ENCODE measurements at places on chromosomes 1 and 21. TPM values are rescaled to one million over a fixed set of nuclear protein-coding genes. Genes with fewer than 3 reads are reported as not detected.

DNA sequence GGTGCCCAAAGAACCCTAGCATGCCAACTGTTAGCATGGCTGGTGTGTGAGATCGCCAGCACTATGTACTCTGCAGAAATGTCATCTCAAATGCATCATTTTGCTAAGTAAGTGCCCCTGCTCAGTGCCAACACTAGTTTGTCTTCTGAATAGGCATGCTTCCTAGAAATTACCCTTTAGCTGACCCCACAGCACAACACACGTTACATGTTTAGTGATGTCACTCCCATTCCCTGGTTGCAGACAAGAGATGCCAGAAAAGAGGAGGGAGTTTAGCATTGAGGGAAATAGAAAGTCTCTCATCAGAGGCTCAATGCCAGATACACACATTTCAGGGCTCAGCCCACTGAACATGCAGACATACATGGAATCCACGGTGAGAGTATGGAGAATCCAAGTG lies 9.3 kb upstream of the ST6GALNAC3 start:
- H3K27ac ChIP-seq: peak overlapping the region; percentile 44
- no peaks in the 10 kb centered on the region for H3K36me3 ChIP-seq
- H3K4me1 ChIP-seq: peaks cover 30% of the 10 kb centered on the region
- DNase-seq: no peak

Gene KLHDC9
- total RNA-seq: 4.2 TPM

GRCh38 chr1:20291645-20292084 lies 990 bp downstream of the VWA5B1 start:
- DNase-seq: no peak

Gene CCDC30
- total RNA-seq: 7.5 TPM

DNA sequence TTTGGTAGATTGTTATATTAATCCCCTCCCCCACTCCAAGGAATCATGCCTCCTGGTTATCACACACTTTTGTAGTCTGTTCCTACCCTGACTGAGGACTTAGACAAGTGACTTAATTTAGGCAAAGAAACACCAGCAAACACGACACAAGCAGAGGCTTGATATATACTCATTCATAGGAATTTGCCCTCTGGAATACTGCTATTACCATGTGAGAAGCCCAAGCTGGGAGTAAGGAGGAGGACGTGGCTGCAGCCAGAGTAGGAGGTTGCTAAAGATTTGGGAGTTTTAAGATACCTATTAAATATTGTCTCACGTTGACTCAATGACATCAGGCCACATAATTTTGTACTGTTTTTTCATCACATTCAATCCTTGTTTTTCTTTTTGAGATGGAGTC lies 100.2 kb downstream of the LRRC53 start:
- DNase-seq: no peak
- peaks cover 8% of the 10 kb centered on the region for H3K27me3 ChIP-seq
- H3K36me3 ChIP-seq: no peaks in the 10 kb centered on the region
- H3K4me3 ChIP-seq: no peak overlapping the region

DNA sequence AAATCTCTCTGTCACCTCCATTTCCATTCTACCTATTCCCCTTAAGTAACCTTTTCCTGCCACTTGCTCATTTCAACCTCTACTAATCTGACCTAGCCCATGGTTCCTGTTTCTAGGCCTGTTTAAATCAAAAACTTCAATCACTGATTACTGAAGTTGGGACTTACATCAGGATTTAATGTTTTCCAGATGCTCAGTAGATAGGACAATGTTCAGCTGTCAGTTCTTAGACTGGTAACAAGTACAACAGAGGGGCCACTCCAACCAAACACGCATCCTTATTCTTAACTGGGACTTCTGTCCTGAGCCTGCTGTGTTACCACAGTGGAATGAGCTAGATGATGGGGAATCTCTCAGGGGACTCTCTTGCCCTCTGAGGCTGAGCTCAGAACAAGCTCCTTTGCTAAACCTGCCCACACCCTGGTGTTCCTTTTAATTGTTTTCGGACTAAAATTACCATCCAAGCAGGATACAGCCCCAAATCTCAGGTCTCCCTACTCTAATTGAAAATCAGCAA lies 974.6 kb downstream of the TTLL7 start:
- no peaks in the 10 kb centered on the region for H3K27me3 ChIP-seq
- no peak overlapping the region for H3K4me3 ChIP-seq
- no peak for DNase-seq
- peaks cover 30% of the 10 kb centered on the region for H3K4me1 ChIP-seq
- H3K27ac ChIP-seq: no peak overlapping the region

GRCh38 chr1:174797398-174797797 lies 202.3 kb upstream of the CACYBP start:
- H3K27me3 ChIP-seq: no peaks in the 10 kb centered on the region
- DNase-seq: no peak
- no peak overlapping the region for H3K27ac ChIP-seq
- no peaks in the 10 kb centered on the region for H3K4me1 ChIP-seq

GRCh38 chr1:223175032-223175431 lies 32.0 kb upstream of the TLR5 start:
- no peaks in the 10 kb centered on the region for H3K36me3 ChIP-seq
- no peak for DNase-seq
- H3K27ac ChIP-seq: no peak overlapping the region

Gene SPRR2A
- not detected for total RNA-seq

DNA sequence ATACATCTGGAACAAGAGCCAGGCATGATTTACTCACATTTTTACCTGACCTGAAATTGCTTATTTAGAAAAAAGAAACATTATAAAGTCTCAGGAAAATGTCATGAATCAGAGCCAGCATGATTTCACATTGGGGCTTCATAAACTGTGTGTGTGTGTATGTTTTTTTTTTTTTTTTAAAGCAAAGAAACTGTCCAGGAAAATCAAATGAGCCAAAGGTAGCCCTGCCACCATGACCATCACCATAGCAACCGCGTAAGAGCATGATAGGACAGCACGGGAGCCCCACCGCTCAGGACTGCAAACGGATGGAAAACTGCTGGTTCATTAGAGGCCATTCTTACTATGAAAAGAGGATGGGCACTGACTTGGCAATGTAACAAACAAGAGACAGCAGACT lies 139.2 kb downstream of the NTMT2 start:
- H3K36me3 ChIP-seq: no peaks in the 10 kb centered on the region
- H3K27ac ChIP-seq: no peak overlapping the region
- no peaks in the 10 kb centered on the region for H3K4me1 ChIP-seq
- H3K27me3 ChIP-seq: no peaks in the 10 kb centered on the region

- H3K27me3 ChIP-seq: peaks cover 23% of the 10 kb centered on the region
- DNase-seq: no peak
- H3K27ac ChIP-seq: no peak overlapping the region
- peaks cover 11% of the 10 kb centered on the region for H3K4me1 ChIP-seq
- H3K4me3 ChIP-seq: no peak overlapping the region
Observed at GRCh38 chr1:39652105-39652504, 12.7 kb upstream of the HEYL start.

Gene CELSR2
- 25.0 TPM for total RNA-seq

DNA sequence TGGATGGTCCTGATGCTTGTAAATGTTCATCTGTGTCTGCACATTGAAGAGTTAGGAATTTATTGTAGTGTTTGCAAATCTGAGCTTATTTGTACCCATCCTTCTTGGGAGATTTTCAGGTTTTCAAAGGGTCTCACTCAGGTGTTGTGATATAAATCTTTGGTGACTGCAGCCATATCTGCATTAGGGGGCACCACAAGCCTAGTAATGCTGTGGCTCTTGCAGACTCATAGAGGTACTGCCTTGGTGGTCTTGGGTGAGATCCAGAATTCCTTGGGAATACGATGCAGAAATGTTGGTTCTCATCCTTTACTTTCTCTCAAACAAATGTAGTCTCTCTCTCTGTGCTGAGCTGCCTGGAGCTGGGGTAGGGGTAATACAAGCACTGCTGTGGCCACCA lies 405.9 kb downstream of the TTLL7 start:
- H3K27me3 ChIP-seq: no peaks in the 10 kb centered on the region
- H3K4me3 ChIP-seq: no peak overlapping the region
- H3K36me3 ChIP-seq: peaks cover 5% of the 10 kb centered on the region
- peaks cover 10% of the 10 kb centered on the region for H3K4me1 ChIP-seq

DNA sequence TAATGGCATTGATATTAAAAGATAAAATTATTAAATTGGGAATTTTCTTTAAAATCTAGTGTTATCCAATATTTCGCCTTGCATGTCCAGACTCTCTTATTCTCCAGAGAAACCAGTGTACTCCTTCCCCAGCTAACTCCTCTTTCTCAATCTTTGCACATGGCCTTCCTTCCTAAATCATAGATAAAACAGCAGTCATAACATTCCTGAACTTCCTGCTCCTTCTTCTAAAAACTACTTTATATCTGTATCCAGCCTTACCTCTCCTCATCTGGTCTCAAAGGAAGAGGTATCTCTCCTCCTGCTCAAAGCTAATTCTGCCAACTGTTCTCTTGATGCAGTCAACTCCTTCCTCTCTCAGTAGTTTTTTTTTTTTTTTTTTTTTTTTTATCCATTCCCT lies 39.5 kb upstream of the NEK7 start:
- H3K4me1 ChIP-seq: peaks cover 3% of the 10 kb centered on the region
- no peak overlapping the region for H3K27ac ChIP-seq
- H3K36me3 ChIP-seq: no peaks in the 10 kb centered on the region
- no peaks in the 10 kb centered on the region for H3K27me3 ChIP-seq

Gene PLEKHN1
- 34.4 TPM for total RNA-seq

GRCh38 chr1:241081473-241081872 lies 275.5 kb downstream of the RGS7 start:
- no peaks in the 10 kb centered on the region for H3K36me3 ChIP-seq
- peak overlapping the region; percentile 60 for H3K27ac ChIP-seq
- H3K27me3 ChIP-seq: no peaks in the 10 kb centered on the region
- no peak overlapping the region for H3K4me3 ChIP-seq
- peaks cover 40% of the 10 kb centered on the region for H3K4me1 ChIP-seq

Gene ANKRD34A
- total RNA-seq: 0.86 TPM

Gene EPHA10
- 0.25 TPM for total RNA-seq

DNA sequence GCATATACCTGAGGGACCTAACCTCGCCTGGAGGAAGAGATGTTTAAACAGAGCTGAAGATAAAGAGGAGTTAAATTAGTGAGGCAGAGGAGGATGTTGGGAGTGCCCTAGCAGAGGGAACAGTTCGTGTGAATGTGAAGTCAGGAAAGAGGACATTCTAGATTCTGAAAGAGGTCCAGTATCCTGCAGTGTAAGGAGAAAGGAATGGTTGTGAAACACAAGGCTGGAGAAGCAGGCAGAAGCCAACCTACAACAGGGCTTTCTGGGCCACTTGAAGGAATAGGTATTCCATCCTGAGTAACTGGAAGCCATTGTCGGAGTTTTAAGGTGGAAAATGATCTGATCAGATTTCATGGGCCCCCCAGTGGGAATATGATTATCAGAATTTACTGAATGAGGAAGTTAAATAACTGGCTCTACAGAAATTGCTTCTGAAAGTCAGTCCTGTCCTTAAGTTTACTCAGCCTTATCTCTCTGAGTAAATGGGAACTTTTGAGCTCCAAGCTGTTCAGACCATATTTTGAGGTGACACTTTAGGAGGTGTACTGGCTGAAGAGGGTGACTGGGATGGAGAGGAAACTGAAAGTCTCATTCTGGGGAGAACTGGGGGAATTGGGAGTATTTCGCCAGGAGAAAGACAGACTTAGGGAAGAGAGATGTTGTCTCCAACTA lies 24.4 kb upstream of the FAAH start:
- H3K27ac ChIP-seq: no peak overlapping the region
- no peaks in the 10 kb centered on the region for H3K27me3 ChIP-seq
- peaks cover 5% of the 10 kb centered on the region for H3K4me1 ChIP-seq
- H3K36me3 ChIP-seq: peaks cover 15% of the 10 kb centered on the region

Gene RPE65
- not detected for total RNA-seq

Gene LAMC1
- 168 TPM for total RNA-seq
